ENCODE measurements at places on chromosomes 16 and 17. TPM values are rescaled to one million over a fixed set of nuclear protein-coding genes. Genes with fewer than 3 reads are reported as not detected.
A peak's percentile ranks its signal among the peaks of the same experiment; 100 is the strongest.

The TMEM238L gene
- not detected for total RNA-seq

The NUFIP2 gene
- total RNA-seq, result 33.6 TPM

DNA sequence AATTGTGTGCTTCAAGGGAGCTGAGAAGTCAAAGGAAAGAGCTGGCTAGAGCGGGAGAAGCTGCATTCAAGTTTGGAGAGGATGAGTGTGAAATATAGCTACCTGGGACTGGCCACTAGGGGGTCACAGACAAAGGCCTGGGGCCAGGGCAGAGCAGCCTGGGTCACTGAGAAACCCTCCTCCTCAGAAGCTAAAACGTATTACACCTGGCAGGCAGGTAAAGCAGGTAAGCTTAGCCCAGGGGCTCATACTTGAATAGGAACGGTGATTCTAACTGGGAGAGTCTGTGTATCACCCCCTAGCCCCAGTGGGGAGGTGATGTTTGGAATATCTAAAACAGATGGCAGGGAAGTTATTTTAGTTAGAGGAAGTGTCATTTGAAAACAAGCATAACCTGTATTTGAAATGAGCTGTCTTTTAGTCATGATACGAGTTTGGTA lies 6.8 kb downstream of the KRT37 start:
- DNase-seq, result no peak

GRCh38 chr16:2456551-2457153 lies 3.3 kb upstream of the TEDC2 start:
- DNase-seq, result no peak

DNA sequence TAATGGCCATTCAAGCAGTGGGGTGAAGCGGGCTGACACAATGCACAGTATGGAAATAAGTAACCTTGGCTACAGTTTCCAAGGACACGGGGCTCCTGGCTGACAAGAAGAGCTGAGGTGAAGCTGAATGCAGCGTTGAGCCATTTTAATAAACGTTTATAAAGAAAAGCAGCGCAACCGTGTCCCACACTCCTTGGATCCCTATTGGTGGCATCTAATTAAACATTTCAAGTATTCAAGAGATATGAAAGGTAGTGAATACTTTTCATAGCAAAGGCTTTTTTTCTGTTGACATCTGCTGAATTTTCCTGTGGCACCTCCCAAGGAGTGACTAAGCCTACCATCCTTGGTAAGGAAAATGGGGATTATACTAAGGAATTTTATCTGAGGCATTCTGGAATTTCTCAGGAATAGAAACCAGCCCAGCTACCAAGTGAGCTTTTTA lies 26.5 kb downstream of the DUSP14 start:
- DNase-seq, result no peak

DNA sequence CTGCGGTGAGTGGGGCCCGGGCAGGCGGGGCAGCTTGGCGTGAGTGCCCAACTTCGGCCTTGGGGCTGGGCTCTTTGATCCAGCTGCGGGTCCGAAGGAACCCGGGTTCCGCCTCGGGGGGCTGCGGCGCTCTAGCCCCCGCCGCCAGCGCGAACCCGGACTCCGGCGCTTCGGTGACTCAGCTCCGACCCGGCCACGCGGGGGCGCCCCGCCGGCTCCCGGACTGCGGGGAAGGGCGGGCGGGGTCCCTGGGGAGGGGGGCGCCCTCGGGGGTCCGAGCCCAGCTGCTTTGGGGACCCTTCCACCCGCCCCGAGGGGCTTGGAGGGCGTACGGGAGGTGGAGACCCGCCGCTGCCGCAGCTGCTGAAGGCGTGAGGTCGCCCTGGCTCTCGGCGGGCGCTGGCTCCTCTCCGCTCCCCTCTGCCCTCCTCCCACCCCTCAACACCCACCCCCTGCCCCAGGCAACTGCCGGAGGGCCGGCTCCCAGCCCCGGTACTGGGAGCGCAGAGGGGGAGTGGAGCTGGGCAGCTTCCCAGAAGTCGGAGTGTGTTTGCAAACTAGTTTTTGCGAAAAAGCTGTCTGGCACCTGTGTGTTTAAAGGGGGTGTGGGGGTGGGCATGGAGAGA lies 516 bp downstream of the CPNE2 start:
- peak; percentile 29 for DNase-seq

DNA sequence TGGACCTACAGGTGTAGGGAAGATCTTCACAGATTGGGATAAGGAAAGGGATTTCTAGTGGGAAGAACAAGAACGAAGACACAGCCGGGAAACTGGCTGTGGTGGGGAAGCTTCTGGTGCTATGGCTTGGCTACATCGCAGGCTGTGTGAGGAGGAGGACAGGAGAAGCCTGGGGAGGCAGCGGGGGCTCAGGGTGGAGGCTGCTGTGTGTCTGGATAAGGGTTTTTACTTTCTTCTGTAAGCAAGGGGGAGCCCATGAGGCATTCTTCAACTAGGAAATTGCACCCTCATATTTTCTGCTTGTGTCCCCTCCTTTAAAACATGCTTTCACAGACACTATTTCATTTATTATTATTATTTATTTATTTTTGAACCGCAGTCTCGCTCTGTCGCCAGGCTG lies 2.9 kb upstream of the RHBDF2 start:
- no peak for DNase-seq

The UBE2I gene
- total RNA-seq, result 116 TPM

The TBX2 gene
- total RNA-seq, result 29.6 TPM

DNA sequence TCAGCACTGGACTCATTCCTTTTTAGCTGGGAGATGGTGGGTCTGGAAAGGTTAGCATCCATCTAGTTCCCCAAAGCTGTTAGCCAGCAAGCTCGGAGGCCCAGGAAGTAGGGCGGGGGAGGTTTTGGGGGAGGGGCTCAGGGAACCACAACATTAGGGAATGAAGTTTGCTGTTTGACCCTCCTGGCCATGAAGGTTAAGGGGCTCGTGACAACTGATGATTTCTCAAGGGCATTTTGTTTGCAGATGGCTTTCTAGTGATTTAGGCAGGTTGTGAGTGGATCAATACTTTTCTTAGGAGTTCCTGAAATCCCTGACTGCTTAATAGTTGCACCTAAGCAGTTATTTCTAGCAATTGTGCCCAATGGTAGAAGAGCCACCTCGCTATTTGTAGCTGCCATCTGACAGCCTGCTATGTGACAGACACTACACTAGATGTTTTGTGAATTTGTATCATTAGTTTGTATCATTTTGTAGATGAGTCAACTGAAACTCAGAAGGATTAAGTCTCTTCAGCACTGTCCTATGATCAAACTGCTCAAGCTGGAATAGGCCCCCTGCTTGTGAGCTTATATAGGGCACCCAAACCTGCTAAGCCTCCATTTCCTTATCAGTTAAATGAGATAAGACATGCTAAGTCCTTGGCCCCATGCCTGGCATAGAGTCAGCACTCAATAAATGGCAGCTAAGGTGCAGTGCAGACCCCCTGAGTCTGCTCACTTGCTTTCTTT lies 146.4 kb downstream of the IRX3 start:
- DNase-seq, result peak; percentile 29

The SRP68 gene
- 49.2 TPM for total RNA-seq

GRCh38 chr17:75764711-75765421 lies at the start of gene GALK1:
TSS of gene GALK1 (minus strand) at chr17:75765192. CDS start at chr17:75765136, 56 bp downstream.
- DNase-seq, result peak; percentile 82

DNA sequence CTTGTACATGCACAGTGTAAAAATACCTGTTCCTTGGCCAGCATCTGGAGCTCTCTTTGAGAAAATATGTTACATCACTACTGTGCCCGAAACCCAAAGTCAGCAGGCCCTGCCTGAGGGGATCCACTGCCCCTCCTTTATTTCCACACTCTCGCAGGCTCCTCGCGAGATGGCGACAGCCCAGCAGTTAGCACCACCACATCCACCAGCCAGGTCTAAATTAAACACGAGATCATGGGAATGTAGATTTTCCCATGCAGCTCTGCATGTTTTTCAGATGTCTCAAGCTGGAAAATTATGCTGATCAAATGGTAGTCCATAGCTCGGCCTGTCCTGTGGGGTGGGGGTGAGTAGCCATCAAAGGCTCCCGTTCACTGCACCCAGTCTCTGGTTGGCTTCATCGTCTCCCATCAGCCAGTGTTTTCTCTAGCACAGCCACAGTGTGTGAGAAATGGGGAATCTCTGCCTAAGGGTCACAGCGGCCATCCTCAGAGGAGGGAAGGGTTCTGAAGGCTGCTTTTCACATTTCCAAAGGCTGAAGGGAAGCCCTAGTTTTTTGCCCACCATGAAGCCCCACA lies 34.7 kb downstream of the EPN2 start:
- DNase-seq, result no peak

DNA sequence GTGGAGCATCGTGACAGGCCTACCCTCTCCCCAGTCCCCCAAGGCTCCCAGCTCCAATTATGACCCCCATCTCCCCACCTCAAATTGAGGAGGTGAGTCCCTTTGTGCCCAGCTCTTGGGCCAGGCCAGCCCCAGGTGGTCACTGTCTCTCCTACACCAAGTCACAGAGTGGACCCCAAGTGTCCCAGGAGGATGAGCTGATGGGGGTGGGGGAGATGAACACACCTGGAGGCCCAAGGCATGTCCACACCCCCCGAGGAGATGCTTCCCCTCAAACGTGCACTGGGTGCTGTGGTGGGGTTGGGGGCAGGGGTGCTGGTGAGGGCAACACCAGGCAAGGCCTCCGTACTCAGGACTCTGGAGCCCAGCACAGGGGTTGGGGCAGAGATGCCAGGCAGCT lies 73.2 kb downstream of the RBFOX3 start:
- DNase-seq, result no peak

GRCh38 chr17:48915459-48916282 lies 7.5 kb downstream of the UBE2Z start:
- no peak for DNase-seq

DNA sequence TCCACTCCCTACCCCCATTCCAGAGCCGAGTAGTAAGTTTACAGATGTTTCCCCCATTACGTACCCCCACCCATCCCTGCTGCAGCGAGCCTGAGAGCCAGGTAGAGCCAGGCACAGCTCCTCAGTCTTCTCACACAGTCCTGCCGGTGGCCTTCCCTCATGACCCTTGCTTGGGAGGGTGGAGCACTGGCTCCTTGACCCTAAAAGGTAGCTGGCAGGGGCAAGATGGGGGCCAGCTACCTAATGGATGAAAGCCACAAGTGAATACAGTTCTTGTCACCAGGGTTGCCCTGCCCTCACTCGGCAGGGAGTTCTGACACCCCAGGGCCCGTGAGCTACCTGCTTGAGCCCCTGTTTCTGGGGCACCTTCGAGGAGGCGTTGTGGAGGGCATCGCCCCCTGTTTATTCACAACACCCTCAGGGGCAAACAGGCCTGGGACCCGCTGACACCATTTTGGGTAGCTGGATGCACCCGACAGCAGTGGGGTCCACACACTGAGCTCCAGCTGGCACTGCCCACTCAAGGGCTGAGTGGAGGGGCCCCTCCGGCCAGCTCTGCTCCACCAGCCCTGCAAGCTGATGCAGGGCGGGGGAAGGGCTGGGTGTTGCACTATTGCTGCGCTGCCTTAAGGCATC lies 22.2 kb downstream of the ADAM11 start:
- DNase-seq, result no peak

GRCh38 chr17:22102177-22102576 lies 409.9 kb downstream of the KCNJ18 start:
- DNase-seq, result no peak

The KRTAP29-1 gene
- not detected for total RNA-seq

DNA sequence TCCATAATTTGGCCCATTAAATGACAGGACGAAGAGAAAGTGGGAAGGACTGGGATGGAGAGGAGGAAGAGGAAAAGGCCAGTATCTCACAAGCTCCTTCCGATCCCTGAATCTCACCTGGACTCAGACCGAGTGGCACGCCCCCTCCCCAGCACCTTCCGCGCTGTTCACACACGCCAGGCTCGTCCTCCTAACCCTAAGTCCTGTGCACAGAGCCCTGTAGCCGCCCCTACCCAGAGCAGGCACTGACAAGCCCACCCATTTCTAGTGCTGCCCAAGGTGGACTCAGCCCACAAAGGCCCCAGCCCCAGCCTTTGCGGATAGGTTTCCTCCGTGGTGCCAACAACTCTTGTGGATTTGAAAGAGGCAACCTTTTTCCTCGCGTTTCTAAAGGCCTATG lies 9.2 kb downstream of the HS3ST3B1 start:
- no peak for DNase-seq

GRCh38 chr16:84647828-84648594 lies at the start of gene KLHL36:
TSS of gene KLHL36 (plus strand) at chr16:84648511. CDS start at chr16:84650868, 2,357 bp downstream.
- peak; percentile 59 for DNase-seq

GRCh38 chr17:7440834-7441195 lies 1.5 kb downstream of the FGF11 start:
- DNase-seq, result peak; percentile 67

The KRT36 gene
- total RNA-seq, result 0.24 TPM

DNA sequence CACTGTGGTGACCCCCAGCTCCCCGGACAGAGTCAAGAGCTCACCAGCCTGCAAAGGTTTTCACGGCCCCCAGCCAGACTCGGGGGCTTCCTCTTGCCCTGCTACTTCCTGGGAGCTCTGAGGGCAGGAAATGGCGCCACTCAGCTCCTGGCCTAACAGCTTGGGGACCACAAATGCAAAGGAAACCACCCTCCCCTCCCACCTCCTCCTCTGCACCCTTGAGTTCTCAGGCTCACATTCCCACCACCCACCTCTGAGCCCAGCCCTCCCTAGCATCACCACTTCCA lies 375 bp upstream of the SPN start:
- DNase-seq, result no peak

- DNase-seq, result no peak
These were observed 36.7 kb upstream of the ULK2 start for GRCh38 chr17:19904412-19904811.

DNA sequence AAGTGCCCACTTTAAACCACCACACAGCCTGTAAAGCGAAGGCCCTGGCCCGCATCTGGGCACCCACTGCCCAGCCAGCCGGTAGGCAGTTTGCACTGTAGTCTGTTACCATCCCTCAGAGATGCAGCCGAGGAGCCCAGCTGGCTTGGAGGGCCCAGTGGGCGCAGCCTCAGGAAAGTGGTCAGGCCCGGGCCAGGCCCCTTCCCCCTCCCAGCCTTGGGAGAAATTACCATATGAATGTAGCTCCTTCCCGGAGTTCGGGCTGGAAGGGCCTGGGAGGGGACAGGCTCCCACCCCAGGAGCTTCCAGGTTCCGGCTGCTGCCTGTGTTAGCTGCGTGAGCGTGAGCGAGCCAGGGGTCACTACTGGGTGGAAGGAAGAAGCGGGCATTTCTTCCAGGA lies 325.4 kb downstream of the SEC14L1 start:
- no peak for DNase-seq

The PABPN1L gene
- not detected for total RNA-seq

The TP53TG3 gene
- 25.7 TPM for total RNA-seq

The RHBDL1 gene
- 9.8 TPM for total RNA-seq

The NPB gene
- total RNA-seq, result 22.7 TPM

The KRTAP3-1 gene
- not detected for total RNA-seq
